Thymus (tissue), 14 donors: ENCODE measurements at places on chromosomes 1 and 21. TPM values are rescaled to one million over a fixed set of nuclear protein-coding genes. Genes with fewer than 3 reads are reported as not detected.

Gene CACHD1
- total RNA-seq: 4.6 TPM

DNA sequence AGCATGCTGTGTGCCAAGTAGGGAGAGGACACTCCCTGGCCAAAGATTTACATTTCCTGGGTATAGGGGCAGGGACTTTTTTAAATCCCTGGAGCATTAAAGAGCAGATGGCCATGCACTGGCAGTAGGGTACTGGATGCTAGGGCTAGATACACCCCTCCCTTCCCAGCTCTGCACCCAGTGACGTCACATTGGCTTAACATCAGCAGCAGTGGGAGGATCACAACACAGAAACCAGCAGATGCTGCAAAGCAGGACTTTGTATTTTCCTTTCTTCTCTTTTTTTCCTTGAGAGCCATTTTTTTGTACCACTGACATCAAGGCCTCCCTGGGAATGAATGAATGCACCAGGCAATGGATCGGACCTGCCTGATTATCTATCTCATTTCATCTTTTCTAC, 243.0 kb downstream of the KAZN start:
- DNase-seq: no peak

DNA sequence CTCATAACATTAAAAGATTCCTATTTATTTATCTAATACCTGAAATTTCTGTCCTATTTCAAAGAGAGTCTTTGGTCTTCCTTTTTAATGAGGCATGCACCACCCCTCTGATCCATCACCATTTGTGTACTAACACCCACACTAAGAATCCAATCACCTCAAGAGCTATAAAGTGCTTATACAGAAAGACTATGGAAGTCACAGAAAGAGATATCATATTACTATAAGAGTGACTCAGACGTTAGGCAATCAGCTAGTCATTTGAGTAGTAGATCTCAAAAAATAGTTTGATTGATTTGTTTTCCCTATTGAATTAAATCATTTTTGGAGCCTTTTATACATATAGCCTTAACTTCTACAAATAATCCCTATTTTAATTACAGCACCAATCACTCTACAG, 46.1 kb downstream of the NME7 start:
- DNase-seq: no peak

DNA sequence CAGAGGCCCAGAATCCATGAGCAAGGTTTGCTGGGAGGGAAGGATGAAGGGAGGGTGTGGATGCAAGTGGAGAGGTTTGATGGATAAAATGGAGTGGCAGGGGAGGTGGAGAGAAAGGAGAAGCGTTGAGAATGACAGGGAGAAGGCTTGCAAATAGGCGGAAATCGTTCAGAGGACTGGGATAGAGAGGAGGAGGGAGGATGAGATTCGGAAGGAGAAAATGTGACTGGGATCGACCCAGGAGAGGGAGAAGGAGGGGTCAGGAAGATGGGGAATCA, 376 bp downstream of the AVPR1B start:
- no peak for DNase-seq

DNA sequence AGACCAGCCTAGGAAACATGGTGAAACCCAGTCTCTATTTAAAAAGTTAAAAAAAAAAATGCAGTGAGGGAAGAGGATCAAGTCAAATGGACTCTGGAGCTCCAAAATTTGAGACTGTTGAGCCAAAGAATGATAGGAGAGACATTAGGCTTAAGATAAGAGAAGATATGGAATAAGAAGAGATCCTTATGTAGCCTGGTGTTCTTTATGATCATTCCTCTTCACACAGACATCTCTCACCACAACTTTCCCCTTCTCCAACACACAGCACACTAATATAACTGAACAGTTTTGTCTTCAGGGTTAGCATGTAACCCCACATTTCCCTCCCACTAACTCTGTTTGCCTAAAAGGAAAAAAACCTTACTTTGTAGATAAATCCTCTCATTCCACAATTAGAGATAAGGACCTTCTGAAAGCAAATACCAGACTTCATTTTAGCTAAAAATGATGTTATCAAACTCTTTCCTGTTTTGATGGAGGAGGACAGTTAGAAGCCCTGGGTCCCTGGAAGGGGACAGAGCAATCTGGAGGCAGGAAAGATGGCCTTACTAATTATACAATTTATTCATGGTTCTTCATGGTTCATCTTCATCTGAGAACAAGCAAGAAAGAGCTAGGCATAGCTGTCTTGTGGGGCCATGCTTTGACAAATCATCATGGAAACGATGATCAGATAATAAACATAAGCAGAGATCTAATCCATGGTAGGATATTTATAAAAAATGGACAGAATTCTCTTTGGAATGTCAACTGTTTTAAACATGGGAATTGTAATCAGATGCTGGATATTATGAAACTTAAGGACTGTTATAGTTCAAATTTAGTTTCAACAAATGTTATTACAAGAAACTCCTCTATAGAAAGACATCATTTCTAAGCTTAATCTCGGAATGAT, 96.7 kb upstream of the S1PR1 start:
- no peak for DNase-seq

Gene TTC34
- total RNA-seq: 0.09 TPM

GRCh38 chr1:163570071-163570470, 248.3 kb downstream of the NUF2 start:
- no peak for DNase-seq

- no peak for DNase-seq
Observed at GRCh38 chr1:68128157-68128556, 77.7 kb upstream of the DIRAS3 start.

GRCh38 chr1:46289976-46290375, 13.4 kb downstream of the LRRC41 start:
- no peak for DNase-seq

Gene LCE6A
- total RNA-seq: not detected

Gene HOOK1
- total RNA-seq: 4.7 TPM

GRCh38 chr1:7420098-7420445, 351.0 kb upstream of the VAMP3 start:
- no peak for DNase-seq

- no peak for DNase-seq
Observed at GRCh38 chr1:25020851-25021590, 90.9 kb upstream of the RUNX3 start.

DNA sequence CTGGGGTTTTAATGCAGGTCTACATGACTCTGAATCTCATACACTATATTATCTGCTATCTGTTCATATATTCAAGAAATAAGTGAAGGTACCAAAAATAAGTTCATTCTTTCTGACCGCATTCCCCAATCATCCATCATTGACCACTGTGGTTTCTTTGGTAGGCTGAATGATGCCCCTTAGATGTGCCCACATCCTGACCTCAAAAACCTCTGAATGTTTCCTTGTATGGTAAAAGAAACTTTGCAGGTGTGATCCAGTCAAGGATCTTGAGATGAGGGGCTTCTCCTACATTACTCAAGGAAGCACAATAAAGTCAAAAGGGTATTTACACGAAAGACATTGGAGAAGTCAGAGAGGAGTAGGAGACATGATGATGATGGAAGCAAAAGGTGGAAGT, 60.6 kb upstream of the LRRC8B start:
- DNase-seq: no peak

Gene GPR52
- total RNA-seq: 0.52 TPM

GRCh38 chr1:115323366-115324004, 14.6 kb downstream of the NGF start:
- DNase-seq: no peak

Gene TSPAN1
- total RNA-seq: 1.4 TPM

Gene LPAR3
- total RNA-seq: 1.1 TPM

DNA sequence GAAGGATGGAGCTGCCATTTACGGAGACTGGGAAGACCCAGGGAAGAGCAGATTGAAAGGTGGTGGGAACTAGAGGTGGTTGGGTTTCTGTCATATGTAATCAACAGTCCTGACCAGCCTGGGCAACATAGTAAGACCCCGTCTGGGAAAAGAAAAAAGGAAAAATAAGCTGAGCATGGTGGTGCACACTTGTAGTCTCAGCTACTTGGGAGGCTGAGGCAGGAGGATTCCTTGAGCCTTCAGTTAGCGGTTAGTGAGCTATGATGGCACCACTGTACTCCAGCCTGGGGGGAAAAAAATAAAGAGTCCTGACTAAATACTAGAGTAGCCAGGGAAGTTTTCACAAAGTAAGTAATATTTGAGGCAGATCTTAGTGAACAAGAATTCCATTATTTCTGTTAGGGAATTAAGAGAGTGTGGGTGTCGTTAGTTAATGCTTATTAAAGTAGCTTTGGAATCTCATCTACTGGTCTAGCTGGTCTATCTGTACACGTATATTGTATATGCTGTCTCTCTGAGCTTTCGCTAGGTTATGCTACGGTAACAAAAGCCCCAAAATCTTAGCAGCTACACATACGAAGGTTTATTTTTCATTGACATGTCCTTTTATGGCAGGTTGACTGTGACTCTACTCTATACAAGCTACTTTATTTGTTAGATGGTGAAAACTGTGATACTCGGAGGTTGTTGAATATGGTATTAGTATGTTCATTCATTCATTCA, 4.4 kb downstream of the NBPF1 start:
- no peak for DNase-seq

Gene FTCD
- 0.09 TPM for total RNA-seq

Gene KRTAP19-3
- not detected for total RNA-seq

DNA sequence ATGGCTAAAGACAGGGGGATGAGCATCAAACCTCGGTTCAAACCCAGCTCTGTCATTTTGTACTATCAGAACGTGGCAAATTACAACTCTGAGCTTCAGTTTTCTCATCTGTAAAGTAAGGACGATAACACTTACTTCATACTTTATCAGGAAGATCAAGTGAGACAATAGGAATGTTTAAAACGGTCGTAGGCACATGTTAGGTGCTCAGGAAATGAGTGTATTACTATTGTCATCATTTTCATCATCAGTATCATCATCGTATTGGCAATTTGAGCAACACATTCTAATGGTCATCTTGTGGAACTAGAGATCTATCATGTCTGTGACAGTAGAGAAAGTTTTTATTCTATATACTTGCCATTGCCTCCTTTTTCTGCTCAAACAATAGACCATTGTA, 22.1 kb upstream of the GADD45A start:
- no peak for DNase-seq

Gene ARHGEF10L
- 1.9 TPM for total RNA-seq

Gene TMEM82
- not detected for total RNA-seq

GRCh38 chr21:45069711-45070110, 4.7 kb upstream of the ADARB1 start:
- DNase-seq: no peak

- DNase-seq: no peak
Observed at GRCh38 chr1:58816747-58817221, 32.9 kb upstream of the JUN start.

DNA sequence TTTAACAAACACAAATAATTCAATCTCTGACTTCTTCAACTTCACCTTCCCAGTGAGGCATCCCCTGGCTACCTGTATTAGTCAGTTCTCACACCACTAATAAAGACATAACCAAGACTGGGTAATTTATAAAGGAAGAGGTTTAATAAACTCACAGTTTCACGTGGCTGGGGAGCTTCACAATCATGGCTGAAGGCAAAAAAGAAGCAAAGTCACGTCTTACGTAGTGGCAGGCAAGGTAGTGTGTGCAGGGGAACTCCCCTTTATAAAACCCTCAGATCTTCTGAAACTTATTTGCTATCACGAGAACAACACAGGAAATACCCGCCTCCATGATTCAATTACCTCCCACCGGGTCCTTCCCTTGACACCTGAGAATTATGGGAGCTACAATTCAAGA, 478.5 kb downstream of the ADGRL2 start:
- DNase-seq: no peak

Gene SAMD11
- total RNA-seq: 0.38 TPM

DNA sequence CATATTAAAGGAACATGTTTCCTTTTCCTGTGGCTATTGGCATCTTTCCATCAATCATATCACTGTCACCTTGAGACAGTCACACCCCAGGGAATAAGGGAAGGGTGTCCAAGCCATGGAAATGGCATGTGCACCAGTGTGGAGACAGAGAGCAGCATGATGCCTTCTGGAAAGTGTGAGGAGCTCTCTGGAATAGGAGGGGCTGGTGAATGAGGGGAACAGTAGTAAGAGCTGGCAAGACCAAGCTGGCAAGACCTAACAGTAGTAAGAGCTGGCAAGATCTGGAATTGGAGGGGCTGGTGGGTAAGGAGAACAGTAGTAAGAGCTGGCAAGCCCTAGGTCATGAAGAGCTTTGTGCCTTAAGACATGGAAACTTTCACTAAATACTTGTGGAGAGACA, 186.7 kb downstream of the C1orf94 start:
- DNase-seq: no peak

DNA sequence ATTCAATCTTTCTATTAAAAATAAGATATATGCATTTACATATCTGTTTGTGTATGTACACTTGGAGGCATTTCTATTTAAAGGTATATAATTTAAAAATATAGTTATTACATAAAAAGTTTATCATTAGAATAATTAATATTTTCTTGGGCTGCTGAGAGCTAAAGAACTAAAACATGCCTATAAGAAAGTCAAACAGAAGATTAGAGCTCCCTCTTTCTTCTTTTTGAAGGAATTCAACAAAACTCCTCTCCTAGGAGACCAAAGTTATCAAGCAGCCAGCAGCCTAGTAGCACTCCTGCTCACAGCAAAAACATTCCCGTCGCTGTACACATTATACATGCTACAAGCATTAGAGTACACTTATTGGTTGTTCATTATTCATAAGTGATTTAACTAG, 216.4 kb downstream of the VAV3 start:
- no peak for DNase-seq

DNA sequence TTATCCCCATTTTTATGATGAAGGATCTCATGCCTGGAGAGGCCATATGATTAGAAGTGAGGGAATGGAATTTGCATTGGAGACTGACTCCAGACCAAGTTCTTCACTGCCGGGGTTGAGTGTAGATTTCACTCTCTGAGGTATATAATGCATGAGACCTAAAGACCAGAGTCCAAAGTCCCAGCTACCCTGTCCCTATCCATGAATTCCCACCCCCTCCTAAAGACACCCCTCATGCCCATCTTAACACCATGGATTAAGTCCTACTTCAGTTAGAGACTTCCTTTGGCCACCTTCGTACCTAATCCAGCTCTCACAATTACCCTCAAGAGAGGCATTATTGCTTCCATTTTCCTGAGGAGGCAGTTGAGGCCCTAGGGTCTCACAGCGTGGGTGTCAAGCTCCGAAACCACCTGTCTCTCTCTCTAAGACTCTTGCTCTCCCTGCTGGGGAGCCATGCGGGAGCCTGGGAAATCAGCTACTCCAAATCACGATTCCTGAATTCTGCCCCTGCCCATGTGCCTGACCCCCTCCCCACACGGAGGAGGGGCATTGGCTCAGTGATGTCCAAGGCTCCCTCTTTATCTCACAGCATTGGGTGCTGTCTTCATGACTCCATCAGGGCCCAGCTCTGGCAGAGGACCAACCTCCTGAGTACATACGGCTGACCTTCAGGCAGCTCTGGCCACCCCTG, 11.7 kb upstream of the FOXO6 start:
- no peak for DNase-seq

Gene LHX8
- total RNA-seq: 0.05 TPM

DNA sequence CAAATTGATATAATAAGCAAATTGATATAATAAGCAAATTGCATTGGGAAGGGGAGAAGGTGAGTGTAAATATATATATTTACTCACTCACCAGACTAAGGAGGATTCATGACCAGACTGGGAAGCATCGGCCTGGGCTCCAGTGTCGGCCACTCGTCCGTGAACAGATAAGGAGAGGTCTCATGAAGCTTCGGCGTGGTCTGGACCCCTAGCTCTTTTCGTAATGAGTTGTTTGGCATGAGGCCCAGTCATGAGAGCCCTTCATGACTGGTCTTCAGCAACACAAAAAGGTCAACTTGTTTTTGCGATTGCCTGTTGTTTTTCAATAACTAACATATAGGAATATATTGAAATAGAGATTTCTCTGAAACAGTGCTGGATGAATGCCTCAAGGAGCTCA, 222.9 kb upstream of the KCNK2 start:
- DNase-seq: no peak

Gene KIAA1614
- total RNA-seq: 0.94 TPM

Gene KIF2C
- 42.1 TPM for total RNA-seq
